Fibroblast of skin of back (primary cell): ENCODE measurements at places on chromosomes 2 and 18.

GRCh38 chr2:169285531-169286235 lies 76.7 kb downstream of the LRP2 start:
- DNase-seq: no peak

- no peak for DNase-seq
These were observed 76.7 kb upstream of the DTNA start for GRCh38 chr18:34633368-34633767.

DNA sequence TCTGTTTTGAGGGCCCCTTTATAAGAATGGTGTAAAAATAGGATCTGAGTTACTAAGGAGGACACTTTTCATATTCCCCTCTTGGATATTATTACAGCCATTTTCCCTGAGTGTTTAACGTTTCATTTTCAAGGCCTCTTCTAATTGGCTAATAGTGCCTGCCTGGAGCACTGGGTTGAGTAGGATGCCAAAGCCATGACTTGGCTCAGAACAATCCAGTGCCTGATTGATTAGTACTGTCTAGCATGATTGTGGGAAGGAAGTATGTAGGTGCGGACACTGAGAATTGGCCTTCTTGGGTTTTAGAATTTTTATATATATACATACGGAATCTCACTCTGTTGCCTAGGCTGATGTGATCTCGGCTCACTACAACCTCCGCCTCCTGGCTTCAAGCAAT lies 66.1 kb downstream of the NAB1 start:
- DNase-seq: peak; percentile 51

- no peak for DNase-seq
These were observed 127.6 kb downstream of the ALPK2 start for GRCh38 chr18:58501066-58501896.

DNA sequence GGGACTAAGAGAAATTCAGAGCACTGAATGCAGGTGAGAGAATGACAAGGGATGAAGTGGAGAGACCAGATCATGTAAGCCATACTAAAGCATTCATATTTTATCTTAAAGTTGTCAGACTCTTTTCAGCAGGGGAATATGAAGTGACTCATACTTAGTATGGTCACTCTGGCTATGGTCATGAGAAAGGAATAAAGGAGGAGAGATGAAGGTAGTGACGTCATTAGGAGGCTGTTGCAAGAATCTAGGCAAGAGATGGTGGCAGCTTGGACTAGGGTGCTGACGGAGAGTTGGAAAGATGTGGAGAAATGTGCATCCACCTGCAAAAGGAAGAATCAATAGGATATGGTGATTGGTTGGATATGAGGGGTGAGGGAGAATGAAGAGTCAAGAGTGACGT lies 203.2 kb upstream of the ACVR2A start:
- peak; percentile 8 for DNase-seq

GRCh38 chr2:153071090-153071489 lies 352.7 kb downstream of the ARL6IP6 start:
- DNase-seq: no peak

DNA sequence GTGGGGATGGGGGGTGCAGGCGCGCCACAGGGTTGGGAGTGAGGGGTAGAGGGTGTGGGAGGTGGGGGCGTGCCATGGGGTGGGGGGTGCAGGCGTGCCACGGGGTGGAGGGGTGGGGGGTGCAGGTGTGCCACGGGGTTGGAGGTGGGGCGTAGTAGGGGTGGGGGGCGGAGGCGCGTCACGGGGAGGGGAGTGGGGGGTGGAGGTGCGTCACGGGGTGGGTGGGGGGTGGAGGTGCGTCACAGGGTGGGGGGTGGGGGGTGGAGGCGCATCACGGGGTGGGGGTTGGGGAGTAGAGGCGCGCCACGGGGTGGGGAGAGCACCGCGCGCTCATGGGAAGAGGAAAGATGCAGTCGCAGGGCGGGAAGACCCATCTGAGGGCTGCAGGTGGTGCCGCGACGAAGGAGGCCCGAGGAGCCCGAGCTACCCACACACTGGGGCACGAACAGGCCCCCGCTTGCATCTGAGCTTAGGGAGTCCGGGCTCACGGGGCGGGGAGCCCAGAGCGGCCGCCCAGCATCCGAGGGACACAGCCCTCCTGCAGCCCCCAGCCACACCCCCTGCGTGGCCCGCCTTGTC lies 37.5 kb downstream of the SNED1 start:
- DNase-seq: no peak

- DNase-seq: peak; percentile 15
These were observed 266.8 kb downstream of the NDUFA10 start for GRCh38 chr2:239758279-239758877.

GRCh38 chr18:3595369-3596273 lies 145.6 kb downstream of the TGIF1 start:
- peak; percentile 87 for DNase-seq

DNA sequence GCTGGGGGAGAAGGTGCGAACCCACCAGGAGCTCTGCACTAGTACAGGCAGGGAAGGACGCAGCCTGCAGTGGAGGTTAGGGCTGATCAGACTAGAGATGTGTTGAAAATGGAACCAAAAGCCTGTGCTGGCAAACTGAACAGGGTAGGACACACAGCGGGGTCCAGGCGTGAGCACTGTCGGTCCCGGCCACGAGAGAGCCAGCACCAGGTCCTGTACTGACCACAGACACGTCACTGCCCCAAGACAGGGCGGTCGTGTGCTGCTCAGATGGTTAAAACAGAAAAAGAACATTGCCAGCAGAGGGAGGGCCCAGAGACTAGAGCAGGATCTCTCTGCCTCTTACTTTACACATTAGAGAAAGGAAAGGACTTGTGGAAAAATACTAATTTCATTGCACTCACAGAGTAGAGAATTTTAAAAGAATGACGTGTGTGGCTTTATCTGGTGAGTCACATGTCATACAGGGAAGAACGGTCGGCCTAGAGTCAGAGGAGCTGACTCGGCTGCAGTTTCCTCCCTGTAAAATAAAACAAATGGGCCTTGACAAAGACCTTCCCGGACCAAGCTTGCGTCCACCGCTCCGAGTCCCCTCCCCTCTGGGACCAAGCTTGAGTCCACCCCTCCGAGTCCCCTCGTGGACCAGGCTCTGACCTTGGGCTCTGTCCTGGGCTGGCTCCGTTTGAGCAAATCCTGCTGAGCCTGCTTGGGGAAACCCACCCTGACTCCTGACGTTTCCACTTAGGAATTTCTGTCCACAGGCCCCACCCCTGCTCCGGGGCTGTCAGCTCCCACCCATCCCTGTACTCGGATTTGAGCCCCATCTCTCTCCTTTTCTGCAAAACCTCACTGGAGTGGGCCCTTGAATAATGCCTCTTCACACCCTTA lies 16.7 kb upstream of the ADI1 start:
- peak; percentile 94 for DNase-seq

DNA sequence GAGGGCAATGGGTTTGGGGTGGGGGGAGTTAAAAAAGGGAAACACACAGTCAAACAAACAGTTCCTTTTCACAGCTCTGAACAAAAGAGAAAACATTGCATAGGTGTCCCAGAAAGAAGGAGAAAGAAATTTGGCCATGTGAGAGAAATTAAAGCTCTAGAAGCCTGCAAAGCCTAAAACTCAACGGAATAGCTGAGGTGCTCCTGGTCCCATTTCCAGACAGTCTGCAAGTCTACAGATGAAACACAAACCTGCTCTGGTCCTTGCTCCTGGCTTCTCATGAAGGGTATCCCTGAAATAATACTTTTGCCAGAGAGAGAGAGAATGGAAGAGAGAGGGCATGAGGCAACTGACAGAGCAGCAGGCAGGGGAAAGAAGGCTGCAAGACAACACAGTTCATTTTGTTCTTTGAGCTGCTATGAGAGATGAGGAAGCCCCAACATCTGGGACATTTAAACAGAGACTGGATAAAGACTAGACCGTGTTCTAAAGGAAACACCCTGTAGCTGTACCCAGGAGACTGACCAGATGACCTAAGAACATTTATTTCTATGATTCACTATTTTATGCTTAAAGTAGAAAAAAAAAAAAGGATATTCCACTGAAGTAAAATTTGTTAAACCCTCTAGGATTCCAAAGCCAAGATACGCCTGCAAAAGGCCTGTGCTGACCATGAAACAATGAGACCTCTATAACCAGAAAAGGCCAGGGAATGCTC lies 57.3 kb upstream of the CYP26B1 start:
- no peak for DNase-seq

DNA sequence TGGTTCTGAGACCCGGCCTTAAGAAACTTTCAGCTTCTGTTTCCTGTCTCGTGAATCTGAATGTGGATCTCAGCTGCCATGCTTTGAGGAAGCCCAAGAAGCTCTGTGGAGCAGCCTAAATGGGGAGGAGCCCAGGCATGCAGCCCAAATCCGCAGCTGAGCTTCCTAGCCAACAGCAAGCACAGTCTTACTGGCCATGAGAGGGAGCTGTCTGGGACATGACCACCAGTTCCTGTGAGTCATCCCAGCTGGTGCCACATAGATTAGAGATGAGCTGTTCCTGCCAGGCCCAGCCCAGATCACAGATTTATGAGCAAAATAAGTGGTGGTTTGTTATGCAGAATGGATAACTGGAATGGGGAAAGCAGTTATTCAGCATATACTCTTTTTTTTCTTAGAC lies 224.4 kb upstream of the APCDD1 start:
- peak; percentile 93 for DNase-seq

GRCh38 chr2:120786038-120786960 lies 50.6 kb downstream of the GLI2 start:
- no peak for DNase-seq

DNA sequence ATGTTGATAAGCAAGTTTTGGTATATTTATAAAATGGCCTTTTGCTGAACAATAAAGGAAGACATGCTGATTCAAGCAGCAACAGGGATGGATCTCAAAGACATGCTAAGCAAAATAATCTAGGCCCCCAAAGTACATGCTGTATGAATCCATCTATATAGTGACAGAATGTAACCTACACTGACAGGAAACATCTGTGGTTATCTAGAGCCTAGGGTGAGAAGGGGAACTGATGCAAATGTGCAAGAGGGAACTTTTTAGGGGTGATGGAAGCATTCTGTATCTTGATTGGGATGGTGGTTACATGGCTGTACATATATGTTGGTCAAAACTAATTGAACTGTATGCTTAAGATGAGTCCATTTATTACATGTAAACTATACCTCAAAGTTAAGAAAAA lies 24.2 kb downstream of the CNRIP1 start:
- no peak for DNase-seq

DNA sequence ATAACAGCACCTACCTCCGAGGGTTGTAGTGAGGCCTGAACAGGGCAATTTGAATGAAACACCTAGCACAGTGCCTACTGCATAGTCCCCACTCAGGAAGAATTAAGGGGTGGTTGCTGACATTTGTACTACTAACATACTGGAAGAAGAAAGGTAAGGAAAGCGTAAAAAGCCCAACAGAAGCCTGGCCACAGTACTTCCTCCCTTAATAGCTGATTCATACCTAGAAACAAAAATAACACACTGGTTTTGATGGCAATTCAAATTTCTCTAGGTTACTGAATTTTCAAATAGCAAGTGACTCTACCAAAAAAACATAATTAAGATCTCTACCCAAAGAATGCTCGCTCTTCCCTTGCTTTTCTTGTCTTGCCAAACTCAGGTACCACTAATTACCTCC lies 16.2 kb downstream of the SUCLG1 start:
- DNase-seq: no peak

GRCh38 chr2:41729800-41730364 lies 317.9 kb upstream of the PKDCC start:
- no peak for DNase-seq

- peak; percentile 34 for DNase-seq
These were observed 86.5 kb downstream of the CDCA7 start for GRCh38 chr2:173441222-173441621.

- DNase-seq: peak; percentile 61
These were observed 108.9 kb upstream of the CDC42EP3 start for GRCh38 chr2:37780387-37780676.

DNA sequence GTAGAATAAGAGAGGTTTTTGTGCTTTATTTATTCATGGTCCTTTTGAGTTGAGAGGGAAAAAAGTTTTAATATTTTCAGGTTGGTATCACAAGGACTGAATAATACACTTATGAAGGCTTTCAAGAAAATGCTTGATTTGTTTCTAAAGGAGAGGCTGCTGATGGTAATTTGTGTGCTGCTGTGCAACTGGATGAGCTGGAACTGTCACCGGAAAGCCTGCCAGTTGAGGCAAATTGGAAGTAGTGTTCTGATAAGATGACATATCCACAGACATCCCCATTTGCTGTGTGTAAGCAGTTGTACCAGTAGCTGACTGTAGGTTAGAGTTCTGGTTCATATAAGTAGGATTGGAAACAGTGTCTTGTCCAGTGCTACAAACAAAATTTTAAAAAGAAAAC lies 21.6 kb upstream of the CACNB4 start:
- no peak for DNase-seq

DNA sequence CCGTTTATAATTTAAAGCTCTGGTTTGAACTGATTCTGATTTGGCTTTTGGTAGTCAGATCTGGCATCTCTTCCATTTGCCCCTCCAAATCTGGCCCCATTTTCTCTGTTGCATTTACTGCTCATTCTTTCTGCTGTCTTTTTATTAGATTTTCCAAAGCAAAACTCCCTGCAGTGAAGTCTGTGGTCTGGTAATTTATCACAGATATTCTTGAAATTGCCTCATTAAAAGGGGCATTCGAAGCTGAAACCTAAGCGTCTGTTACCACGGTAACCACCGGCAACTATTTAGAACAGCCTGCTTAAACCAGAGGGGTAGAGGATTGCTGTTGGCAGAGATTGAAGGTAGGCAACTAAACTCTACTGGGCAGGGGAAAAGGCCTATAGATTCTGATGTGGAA lies 111.5 kb upstream of the UPP2 start:
- DNase-seq: no peak

GRCh38 chr2:30968660-30969397 lies 161.6 kb upstream of the CAPN13 start:
- DNase-seq: peak; percentile 53

DNA sequence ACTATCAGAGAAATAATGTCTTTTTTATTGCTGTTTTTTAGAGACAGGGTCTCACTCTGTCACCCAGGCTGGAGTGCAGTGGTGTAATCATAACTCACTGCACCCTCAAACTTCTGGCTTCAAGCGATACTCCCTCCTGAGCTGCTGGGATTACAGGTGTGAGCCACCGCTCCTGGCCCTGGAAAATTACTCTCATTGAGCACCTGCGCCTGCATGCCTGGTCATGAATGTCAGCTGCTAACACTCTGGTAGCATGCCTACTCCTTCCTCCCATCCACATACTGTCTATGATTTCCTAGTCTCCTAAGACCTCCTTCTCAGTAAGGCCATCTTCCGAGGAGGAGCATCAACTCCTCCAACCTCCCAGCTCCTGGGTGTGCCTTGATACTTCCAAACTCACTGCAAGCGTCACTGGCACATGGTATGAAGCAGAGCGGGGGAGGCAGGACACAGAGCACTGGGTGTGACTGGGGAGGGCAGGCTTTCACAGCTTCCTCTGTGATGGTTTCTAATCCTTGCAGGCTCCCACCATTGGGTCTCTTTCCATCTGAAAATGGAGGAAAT lies 1.6 kb upstream of the MAP2 start:
- DNase-seq: no peak

DNA sequence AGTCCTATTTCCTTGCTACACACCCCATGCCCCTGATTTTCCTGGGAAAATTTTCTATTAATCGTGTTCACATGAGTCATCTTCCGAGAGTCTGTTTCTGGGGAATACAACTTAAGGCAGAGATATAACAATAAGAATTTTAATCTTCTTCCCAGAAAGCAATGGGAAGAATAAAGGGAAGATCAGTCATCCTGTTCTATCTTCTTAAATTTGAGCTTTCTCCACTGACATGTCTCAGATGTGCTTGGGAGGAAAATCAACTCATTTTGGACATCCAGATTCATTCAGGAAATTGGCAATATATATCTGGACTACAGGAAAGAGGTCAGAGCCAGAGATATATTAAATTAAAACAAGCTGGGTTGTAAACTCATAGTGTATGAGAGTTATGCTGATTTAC lies 62.3 kb upstream of the SPAG16 start:
- DNase-seq: peak; percentile 60
